Activated CD4-positive, CD25-positive, alpha-beta regulatory T cell treated with anti-CD3 and anti-CD28 coated beads, Interleukin-2, amount 50 U/mL, for 16 hours (primary cell): ENCODE measurements at places on chromosomes 6 and 20.

GRCh38 chr20:59385480-59385879 is 85.1 kb downstream of the EDN3 start:
- DNase-seq, result no peak

DNA sequence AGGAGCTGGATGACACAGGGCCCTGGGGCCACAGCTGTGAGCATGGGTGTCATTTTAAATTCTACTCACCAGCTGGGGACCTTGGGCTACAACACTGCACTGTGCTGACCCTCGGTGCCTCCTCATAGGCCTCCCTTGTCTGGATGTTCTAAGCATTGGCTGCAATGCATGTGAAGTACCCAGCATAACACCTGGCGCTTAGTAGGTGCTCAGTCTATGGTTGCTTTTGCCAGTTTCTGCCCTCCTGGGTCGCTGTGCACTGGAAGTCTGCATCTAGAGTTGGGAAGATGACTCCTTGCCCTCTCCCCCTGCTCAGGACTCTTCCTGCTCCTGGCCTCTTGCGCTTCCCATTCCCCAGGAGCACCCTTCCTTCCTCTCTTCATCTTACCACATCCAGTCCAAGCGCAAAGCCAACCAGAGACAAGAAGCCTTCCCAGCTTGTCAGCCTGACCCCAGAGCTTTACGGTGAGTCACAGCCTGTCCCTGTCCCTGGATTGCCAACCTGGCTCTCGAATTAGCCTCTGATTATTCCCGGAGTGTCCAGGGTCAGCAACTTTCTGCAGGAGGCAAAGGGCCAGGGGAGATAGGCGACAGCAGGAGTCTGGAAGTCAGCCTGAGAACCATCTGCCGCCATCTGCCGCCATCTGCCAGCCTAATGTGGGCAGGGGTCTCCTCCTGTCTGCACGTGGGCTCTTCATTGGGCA is 8.8 kb downstream of the SLC13A3 start:
- no peak for DNase-seq

DNA sequence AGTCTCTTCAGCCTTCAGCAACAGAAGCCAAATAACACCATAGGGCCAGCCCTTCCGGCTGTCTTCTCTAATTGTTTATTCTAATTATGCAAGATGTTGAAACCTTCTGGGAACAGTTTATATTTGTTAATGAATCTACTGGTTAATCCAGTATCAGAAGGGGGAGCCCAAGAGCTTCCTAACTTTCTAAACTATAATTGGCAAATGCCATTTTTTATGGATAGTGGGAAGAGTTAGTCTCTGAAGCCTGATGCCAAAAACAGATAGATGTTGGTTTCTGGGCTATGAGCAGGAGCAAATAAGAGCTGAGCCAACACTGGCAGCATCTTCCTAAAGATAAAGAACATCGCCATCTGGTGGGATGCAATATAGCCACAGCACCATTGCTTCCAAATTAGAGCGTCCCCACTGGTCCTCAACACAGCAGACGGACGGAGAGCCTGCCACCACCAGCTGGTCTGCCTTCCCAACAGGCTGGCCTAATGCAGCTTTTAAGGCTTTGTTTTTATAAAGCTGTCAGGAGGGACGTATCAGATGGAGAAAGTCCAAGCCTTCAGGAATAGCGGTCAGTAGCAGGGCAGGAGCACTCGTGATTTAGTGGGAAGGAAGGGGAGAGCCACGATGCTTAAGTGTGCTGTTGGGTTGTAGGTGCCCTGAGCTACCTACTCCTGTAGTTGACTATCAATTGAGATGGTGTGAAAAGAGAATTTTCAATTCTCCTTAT is 118.8 kb downstream of the RALGAPA2 start:
- DNase-seq, result no peak

- DNase-seq, result no peak
Observed at GRCh38 chr6:157881342-157881741, 58.3 kb downstream of the SNX9 start.

DNA sequence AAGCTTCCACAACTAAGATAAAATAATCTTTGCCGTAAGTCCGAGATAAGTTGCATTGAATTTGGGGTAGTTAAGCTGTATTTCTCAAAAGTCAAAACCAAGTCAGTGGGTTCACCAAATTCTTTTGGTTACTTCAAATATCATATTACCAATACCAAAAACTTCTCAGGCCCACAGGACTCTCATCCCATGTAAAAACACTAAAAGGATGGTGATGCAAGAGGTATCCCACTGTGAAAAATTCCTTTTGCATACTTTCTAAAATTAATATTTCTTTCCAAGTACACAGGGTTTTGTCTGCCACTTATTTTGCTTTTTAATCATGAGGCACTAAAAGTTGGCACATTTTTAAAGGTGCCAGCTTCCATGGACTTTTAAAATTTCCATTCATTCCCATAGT is 151.3 kb downstream of the GJA10 start:
- DNase-seq, result no peak

DNA sequence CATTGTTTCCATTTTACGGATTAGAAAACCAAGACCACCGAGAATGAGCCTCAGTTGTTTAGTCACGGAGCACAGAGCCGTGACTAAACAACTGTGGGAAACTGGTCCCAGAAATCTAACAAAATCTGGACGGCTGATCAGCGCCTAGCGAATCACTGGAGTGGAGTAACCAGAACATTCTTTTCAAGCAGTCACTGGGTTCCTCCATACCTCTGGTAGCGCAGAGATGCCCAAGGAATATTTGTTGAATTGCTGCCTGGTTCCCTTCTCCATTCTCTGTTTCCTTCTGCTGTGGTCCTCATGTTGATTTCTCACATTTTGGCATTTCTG is 62.0 kb downstream of the GPX5 start:
- DNase-seq, result no peak

- no peak for DNase-seq
Observed at GRCh38 chr20:57509665-57510237, 15.2 kb downstream of the CTCFL start.

GRCh38 chr6:6620766-6621425 is 32.4 kb downstream of the LY86 start:
- DNase-seq, result no peak

- no peak for DNase-seq
Observed at GRCh38 chr20:9235518-9235917, 166.6 kb downstream of the PLCB4 start.

DNA sequence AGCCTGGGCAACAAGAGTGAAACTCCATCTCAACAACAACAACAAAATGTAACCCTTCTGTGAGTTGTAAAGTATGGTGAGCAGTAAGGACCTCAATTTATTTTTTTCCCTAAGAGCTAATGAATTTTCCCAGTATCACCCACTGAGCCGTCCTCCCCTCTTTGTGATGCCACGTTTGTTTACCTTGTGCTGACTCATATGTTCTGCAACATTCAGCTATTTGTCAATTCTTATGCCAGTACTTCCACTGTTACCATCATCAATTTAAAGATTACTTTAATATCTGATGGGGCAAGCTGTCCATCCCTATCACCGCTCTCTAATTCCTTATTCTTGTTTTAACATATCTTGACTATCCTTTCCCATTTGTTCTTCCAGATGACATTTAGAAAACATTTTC is 37.5 kb downstream of the MAK start:
- DNase-seq, result no peak

GRCh38 chr20:37299718-37300528 is 10.5 kb downstream of the MANBAL start:
- no peak for DNase-seq

- DNase-seq, result no peak
Observed at GRCh38 chr20:58877050-58877975, 24.8 kb downstream of the GNAS start.

- DNase-seq, result no peak
Observed at GRCh38 chr6:131460614-131461000, 112.4 kb upstream of the ARG1 start.

DNA sequence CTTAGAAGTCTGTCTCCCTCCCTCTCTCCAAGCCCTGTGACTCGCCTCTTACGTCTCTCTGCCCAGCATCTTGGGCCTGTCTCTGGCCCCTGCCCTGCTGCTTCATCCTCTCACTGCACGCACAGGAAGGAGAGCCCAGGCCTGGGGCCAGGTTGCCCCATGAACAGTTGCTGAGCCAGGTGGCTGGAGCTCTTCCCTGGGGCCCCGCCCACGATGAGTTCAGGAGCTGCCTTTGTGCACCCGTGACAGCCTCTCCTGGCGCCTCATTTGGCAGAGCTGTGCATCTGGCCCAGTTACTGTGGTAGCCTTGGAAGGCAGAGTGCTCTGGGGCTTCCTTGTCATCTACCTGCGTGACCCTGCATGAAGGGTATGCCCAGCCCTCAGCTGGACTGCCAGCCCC is 44.5 kb downstream of the SLC52A3 start:
- no peak for DNase-seq

GRCh38 chr6:166565084-166565967 is 21.2 kb downstream of the RAMACL start:
- no peak for DNase-seq

- no peak for DNase-seq
Observed at GRCh38 chr20:48722002-48722731, 105.6 kb downstream of the PREX1 start.

DNA sequence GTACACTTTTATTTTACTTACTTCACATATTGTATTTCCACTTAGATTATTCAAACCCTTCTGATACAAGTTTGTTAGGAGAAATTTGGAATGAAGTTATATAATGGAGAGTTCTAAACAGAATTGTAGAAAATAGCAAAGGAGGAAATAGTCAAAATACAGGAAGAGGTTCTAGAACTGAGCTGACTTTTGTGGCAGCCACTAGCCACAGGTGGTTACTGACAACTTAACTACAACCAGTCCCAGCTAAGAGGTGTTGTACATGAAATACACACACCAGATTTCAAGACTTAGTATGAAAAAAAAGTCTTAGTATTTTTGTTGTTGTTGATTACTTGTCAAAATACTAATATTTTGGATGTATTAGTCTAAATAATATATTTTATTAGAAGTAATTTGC is 727.4 kb upstream of the CITED2 start:
- DNase-seq, result no peak

DNA sequence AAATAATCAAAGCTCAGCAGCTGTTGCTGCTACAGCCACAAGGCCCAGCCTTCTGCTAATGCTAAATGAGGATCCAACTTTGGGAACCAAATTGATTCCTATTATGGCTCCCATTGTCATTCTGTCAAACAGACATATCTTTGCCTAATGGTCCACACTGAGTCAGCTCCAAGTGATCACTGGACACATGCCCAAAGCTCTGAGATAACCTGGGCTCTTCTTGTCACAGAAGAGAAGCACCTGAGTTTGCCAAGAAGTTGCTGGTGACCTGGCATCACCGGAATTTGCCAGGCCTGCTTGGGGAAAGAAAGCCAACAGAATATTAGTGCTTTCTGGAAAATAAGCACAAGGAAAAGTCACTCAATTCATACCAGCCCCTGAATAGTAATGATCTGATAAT is 5.8 kb downstream of the TNFRSF21 start:
- no peak for DNase-seq

- DNase-seq, result no peak
Observed at GRCh38 chr6:166849749-166850183, 106.6 kb downstream of the RNASET2 start.

DNA sequence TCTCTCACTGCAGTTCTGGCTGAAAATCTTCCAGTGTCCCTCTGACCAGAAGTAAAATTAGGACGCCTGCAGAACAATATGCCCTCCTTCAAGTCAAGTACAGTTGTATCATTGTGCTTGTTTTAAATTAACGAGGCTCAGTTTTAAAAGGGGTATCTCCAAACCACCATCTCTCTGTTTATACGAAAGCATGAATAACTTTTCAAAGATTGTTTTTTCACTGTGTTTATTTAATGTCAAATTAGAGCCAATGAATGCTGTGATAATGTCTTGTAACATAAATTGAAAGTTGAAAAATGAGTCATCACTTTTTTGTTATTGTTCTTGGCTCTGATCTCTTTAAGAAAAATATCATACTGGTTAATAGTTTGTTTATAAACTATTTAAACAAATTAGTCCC is 230.7 kb upstream of the THEMIS start:
- no peak for DNase-seq

DNA sequence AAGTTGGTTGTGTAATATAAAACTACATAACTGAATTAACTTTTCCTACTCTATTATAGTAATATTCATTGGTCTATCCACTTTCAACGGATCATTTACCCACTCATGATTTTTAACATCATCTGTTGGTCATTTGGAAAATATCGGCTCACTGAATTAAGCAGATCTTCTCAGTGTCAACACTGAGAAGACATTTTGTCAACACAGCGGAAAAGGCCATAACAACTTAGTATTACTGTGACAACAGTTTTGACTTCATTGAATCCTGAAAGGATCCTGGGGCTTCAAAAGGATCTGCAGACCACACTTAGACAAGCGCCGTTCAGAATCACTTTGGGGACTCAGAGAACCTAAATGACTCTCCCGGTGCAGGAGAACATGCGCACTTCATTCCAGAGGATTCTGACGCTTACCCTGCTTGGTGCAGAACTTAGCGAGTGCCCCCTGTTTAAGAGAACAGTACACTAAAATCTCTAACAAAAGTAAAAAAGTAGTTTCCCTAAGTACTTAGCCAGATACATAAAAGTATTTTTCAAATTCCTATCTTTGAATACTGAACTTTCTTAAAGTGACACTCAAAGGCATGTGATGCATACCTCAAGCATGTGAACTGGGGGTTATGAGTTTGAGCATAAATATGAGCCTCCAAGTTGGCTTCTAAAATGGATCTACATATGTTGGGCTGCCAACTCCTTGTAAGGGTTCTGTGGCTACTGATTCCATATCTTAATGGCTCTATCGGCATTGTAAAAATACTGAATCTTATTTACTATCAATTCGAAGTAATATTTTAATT is 4.0 kb downstream of the ZBTB2 start:
- DNase-seq, result no peak

GRCh38 chr6:153989989-153990388 is 49.1 kb upstream of the OPRM1 start:
- no peak for DNase-seq

GRCh38 chr6:169407325-169407724 is 153.7 kb upstream of the THBS2 start:
- no peak for DNase-seq

DNA sequence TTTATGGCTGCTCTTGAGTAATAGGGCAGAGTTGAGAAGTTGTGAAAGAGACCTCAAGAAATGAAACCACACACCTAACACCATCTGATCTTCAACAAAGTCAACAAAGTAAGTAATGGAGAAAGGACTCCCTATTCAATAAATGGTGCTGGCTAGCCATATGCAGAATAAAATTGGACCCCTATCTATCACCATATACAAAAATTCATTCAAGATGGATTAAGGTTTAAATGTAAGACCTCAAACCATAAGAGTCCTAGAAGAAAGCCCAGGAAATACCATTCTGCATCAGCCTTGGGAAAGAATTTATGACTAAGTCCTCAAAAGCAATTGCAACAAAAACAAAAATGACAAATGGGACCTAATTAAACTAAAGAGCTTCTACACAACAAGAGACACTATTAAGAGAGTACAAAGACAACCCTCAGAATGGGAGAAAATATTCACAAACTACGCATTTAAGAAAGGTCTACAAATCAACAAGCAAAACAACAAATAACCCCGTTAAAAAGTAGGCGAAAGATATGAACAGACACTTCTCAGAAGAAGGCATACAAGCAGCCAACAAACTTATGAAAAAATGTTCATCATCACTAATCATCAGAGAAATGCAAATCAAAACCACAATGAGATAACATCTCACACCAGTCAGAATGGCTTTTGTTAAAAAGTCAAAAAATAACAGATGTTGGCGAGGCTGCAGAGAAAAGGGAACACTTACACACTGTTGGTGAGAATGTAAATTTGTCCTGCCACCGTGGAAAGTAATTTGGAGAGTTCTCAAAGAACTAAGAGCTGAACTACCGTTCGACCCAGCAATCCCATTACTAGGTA is 4.0 kb downstream of the MAP3K5 start:
- DNase-seq, result no peak

- DNase-seq, result no peak
Observed at GRCh38 chr6:127119102-127120022, 891 bp downstream of the RSPO3 start.

GRCh38 chr20:23197836-23198235 is 111.7 kb upstream of the CD93 start:
- no peak for DNase-seq
